ENCODE measurements at places on chromosomes 2 and 18. TPM values are rescaled to one million over a fixed set of nuclear protein-coding genes. Genes with fewer than 3 reads are reported as not detected.

ST6GAL2 gene
- 0.41 TPM for total RNA-seq

SPR gene
- 53.5 TPM for total RNA-seq

POTEI gene
- not detected for total RNA-seq

KCNJ13 gene
- total RNA-seq: not detected

SCN7A gene
- 22.3 TPM for total RNA-seq

SERPINB10 gene
- total RNA-seq: not detected

COL4A4 gene
- 8.9 TPM for total RNA-seq

SCN9A gene
- total RNA-seq: 1.4 TPM

SH2D6 gene
- not detected for total RNA-seq

DHRS9 gene
- total RNA-seq: 7.3 TPM

CDH2 gene
- 370 TPM for total RNA-seq

MPPE1 gene
- total RNA-seq: 35.2 TPM

EVA1A gene
- 0.41 TPM for total RNA-seq

GRHL1 gene
- total RNA-seq: 0.69 TPM

CYTIP gene
- 0.82 TPM for total RNA-seq
